ENCODE measurements at places on chromosomes 2 and 18. TPM values are rescaled to one million over a fixed set of nuclear protein-coding genes. Genes with fewer than 3 reads are reported as not detected.

The AQP12B gene
- total RNA-seq = not detected

The FOSL2 gene
- total RNA-seq = 79.9 TPM

The POTEI gene
- total RNA-seq = not detected

The UPP2 gene
- total RNA-seq = not detected

The NGEF gene
- 16.2 TPM for total RNA-seq

The MARCHF4 gene
- total RNA-seq = 20.0 TPM

The GALNT5 gene
- 2.4 TPM for total RNA-seq

The HMSD gene
- 0.03 TPM for total RNA-seq

The STK17B gene
- 14.9 TPM for total RNA-seq

The DCDC2C gene
- 0.26 TPM for total RNA-seq

The AKAIN1 gene
- total RNA-seq = not detected

The IL36RN gene
- 0.12 TPM for total RNA-seq

The DYNAP gene
- total RNA-seq = not detected

The RAB10 gene
- 270 TPM for total RNA-seq

The KCNF1 gene
- total RNA-seq = 30.5 TPM

The ADD2 gene
- total RNA-seq = 30.8 TPM

The CPLX4 gene
- not detected for total RNA-seq

The ZNF2 gene
- total RNA-seq = 3.8 TPM

The CROCC2 gene
- total RNA-seq = not detected

The CNTNAP5 gene
- not detected for total RNA-seq

The CCDC178 gene
- total RNA-seq = not detected

The INPP5D gene
- 0.70 TPM for total RNA-seq

The SIGLEC15 gene
- total RNA-seq = not detected

The SERPINB12 gene
- not detected for total RNA-seq

The PDCL3 gene
- 39.7 TPM for total RNA-seq

The GGCX gene
- 41.3 TPM for total RNA-seq
